LHCN-M2 (cell line): ENCODE measurements at places on chromosomes 1 and 21.

DNA sequence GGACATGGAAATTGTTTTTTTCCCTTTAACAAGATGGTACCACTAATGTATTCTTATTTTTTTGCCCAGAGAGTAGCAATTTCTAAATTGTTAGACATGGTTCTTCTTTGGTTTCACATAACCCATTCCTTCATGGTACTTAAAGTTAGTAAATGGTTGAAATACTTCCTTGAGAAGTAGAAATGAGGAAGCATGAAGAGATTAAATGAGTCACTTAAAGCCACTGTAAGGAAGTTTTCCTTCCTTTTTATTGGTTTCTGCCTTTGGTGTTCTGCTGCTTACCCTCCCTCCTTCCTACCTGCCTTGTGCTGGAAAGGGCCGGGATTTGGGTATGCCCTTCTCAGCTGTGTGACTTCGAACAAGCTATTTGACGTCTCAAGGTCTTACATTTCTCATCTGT, 101.0 kb downstream of the KIF26B start:
- DNase-seq = no peak

DNA sequence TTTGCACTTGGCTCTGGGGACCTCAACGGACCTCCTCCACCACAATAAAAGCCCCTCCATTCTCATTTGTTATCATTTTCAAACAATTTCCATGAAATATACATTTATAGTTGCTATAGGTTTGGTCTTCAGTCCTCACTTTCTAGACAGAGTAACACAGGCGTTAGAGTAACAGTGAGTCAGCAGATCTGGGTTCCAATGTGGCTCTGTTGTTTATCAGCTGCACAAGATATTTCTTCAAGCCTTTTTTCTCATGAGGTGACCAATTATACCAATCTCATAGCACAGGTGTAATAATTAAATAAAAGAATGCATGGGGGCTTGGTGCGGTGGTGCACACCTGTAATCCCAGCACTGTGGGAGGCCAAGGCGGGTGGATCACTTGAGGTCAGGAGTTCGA, 32.8 kb upstream of the PSMB2 start:
- DNase-seq = no peak

DNA sequence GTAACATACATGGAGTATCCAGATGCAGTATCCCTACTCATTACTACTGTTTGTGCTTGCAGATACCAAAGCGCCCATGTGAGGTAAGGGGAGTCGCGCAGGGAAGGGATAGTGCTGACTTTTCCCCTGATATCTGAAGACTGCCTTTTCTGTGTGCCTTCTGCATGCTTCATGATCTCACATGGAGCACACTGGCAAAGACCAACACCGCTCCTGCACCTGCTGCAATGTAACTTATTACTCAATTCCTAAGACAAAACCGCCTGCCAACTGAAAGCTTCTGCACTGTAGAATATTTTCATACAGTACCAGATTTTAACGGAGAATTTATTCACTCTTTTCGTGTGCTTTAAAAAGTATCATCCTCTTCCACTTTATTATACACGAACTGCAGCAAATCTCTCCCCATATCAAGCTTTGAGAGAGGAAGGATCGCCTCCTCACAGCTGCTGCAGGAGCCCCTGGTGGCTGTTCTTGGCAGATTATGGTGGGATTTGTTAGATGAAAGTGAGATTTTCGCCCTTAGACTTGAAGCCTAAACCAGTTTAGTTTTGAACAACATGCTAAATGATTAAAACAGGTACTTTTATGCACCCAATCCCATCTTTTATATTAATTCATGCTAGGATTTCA, 99.1 kb downstream of the PTPN14 start:
- DNase-seq = no peak

- no peak for DNase-seq
Measured at GRCh38 chr1:85459290-85459689, 5.7 kb downstream of the DDAH1 start.

GRCh38 chr21:42758721-42759593, 105.5 kb downstream of the PDE9A start:
- no peak for DNase-seq

DNA sequence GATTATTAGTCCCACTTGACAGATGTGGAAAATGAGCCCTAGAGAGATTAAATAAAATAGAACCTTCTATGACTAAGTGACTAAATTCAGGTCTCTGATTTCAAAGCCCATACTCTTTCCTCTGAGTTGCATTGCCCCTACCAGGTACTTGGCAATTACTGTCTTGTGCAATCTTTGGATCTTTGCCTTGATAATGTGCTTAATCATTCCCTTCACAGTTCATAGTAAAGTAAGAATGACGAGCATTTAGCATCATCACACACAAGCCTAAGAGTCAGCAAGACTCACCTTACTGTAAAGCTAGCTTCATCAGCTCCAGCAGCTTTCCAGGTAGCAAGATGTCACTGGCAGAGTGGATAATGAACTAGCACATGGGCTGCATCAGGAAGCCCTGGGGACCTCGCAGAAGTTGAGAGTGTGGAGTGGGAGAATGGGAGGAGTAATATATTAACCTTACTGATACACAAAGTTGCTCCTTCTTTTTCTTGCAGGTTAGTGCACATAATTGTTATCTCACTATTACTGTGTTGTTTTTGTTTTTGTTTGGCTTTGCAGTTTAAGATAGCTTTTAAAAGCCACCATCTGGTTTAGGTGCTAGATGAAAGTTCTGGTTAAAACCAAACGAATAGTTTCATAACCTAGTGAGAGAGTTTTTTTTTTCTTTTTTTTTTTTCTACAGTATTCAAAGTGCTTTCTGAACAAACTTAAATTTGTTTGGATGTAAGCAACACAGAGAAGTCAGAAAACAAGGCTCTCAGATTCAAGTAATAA, 71.8 kb downstream of the PBX1 start:
- DNase-seq = no peak
